ENCODE measurements at places on chromosomes 2 and 18. TPM values are rescaled to one million over a fixed set of nuclear protein-coding genes. Genes with fewer than 3 reads are reported as not detected.
A peak's percentile ranks its signal among the peaks of the same experiment; 100 is the strongest.

DNA sequence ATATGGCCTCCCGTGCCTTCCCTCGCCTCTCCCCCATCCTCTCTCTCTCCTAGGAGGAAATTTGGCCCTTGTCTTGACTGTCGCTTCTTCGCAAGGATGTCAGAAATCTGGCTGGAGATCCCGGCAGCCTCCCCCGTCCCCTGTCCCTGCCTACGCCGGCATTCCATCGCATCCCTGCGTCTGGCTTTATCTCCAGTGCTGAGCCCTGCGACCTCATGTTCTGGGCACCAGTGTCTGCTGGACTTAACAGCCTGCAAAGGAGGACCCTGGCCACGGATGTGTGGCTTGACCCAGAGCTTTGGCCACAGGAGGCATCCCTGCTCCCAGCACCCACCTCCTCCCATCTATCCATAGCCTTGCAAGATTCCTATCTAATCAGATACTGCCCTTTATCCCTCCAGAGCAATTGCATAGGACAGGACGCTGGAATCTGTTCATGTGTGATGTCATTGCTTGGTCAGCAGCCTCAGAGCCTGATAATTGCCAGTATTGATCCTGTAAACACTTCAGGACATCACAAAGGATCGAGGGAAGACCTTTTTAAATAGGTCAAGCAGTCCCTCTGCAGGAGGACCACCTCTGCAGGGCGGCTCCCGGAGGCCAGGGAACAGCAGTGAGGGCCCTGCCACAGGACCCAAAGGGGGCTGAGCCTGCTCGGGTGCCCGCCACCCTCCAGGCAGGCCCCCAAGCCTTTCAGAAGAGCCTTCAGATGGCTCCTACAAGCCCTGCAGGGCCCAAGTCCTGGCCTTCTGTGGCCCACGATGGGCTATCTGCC lies 168.2 kb downstream of the TWIST2 start:
- no peak for DNase-seq

GRCh38 chr2:53058526-53058925 lies 709.1 kb upstream of the CHAC2 start:
- DNase-seq, result no peak

Gene IL36G
- total RNA-seq, result not detected

Gene GALNT14
- not detected for total RNA-seq

Gene CCDC178
- not detected for total RNA-seq

DNA sequence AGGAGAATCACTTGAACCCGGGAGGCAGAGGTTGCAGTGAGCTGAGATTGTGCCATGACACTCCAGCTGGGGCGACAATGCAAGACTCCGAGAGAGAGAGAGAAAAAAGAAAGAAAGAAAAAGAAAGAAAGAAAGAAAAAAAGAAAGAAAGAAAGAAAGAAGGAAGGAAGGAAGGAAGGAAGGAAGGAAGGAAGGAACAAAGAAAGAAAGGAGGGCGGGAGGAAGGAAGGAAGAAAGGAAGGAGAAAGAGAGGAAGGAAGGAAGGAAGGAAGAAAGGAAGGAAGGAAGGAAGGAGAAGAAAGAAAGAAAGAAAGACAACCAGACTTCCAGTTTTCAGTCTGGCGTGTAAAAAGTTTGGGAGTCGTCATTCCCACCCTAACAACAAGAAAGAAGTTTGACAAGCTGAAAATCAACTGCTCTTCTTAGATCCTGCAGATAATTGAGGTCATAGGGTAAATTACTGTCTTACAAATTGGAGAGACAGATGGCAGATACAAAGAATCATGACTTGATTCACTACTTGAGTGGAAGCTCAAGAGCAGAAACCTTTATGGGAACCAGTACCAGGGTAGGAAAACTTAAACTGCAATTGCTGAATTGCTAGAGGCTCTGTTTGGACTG lies 15.1 kb upstream of the CYP27C1 start:
- DNase-seq, result no peak

- DNase-seq, result no peak
Measured at GRCh38 chr2:30981510-30981909, 156.7 kb downstream of the GALNT14 start.

Gene LDLRAD4
- 37.4 TPM for total RNA-seq

GRCh38 chr2:43941359-43941758 lies 54.4 kb downstream of the LRPPRC start:
- DNase-seq, result no peak

DNA sequence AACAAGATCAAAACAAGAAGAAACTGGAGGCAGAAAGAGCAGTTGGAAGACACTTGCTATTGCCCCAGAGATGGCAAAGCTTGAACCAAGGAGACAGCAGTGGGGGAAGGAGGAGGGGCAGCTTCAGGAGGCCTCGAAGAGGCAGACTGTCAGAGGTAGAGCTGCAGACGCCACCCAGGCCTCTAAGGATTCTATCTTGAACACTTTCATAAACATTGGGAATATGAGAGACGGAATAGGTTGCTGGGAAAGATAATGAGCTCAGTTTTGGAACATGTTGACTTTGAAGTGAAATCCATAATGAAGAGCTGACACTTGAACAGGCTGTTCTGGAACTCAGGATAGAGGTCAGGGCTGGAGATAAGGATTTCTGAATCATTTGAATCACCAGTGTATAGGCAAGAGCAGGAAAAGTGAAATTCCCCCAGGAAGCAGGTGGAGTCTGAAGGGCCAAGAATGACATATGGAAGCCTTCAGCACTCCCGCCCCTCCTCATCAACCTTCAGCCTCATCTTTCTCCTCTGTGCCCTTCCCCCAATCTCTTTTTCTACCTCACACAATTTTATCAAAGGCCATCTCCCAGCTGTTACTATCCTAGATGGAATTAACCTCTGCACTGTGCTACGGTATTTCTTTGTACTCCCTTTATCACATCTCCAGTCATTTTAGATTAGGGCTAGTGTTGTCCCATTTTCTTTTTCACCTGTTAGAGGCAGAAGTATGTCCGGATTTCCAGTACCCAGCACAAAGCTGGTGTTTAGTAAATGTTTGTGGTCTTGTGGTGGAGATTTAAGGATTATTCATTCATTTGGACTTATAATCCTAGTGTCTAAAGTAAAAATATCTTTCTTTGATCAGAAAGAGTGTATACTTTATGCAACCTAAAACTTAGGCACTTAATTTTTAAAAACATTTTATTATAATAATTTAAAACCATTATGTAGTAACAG lies 47.5 kb upstream of the RTN4 start:
- DNase-seq, result no peak

- no peak for DNase-seq
Measured at GRCh38 chr18:65859075-65859474, 108.3 kb downstream of the CDH7 start.

Gene RTP5
- not detected for total RNA-seq

Gene POTEE
- total RNA-seq, result 0.27 TPM

DNA sequence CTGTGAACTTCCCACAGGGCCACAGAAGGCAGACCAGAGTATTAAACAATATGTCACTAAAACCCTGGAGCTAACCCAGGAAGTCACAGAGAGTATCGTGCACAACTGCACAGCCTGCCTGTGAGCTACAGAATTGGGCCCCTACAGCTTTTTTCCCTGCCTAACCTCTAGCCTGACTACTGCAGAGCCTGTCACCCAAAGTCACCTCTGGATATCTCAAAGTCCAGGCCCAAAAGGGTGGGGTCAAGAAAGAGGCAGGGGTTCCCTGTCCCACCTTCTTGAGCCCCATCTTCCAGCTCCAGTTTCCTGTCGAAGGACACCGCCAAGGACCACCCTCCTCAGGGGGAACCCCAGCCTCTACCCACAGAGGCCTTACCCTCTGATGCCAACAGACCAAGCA lies 13.5 kb downstream of the GAD1 start:
- DNase-seq, result no peak

- DNase-seq, result peak; percentile 11
Measured at GRCh38 chr2:24543252-24543651, 52.2 kb downstream of the NCOA1 start.

Gene ITGA4
- 6.8 TPM for total RNA-seq

GRCh38 chr2:210007895-210008294 lies 5.5 kb downstream of the RPE start:
- DNase-seq, result peak; percentile 20

GRCh38 chr18:32469691-32470459 lies 807 bp downstream of the GAREM1 start:
- peak; percentile 39 for DNase-seq

Gene SLC9A4
- 0.17 TPM for total RNA-seq

DNA sequence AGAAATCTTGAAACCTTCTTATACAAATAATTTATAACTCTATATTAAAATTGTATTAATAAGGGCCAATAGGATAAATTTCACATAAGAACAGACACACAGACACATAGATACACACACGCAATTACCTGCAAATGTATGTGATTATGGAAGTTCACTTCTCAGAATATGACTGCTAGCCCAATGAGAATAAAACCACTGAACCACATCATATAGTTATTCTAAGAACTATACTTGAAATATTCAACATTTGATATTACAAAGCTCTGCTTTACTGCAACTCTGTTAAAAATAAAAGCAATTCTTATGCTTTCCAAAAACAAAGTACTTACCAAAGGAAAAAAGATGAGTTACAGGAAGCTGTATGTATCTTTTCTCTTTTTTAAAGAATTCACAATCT lies 51.1 kb downstream of the PGAP1 start:
- DNase-seq, result no peak

- DNase-seq, result no peak
Measured at GRCh38 chr2:113275556-113276215, 3.0 kb downstream of the PAX8 start.

DNA sequence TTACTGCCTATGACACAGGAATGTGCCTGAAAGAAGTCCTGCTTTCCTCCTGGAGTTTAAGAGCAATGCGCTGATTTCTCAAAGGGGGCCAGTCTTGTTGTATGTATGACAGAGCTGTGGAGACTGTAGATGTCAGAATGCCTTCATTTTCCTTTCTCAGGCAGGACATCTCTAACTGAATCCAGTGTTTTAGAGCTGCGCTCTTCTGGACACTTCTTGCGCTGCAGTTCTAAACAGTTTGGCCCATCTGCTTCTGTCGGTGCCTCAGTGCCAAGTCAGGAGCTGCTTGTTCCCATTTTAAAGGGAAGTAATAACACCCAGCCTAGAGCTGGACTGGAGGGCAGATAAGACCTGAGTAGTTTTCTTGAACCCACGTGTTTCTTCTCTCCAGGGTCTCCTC lies 91.4 kb downstream of the ESCO1 start:
- no peak for DNase-seq

DNA sequence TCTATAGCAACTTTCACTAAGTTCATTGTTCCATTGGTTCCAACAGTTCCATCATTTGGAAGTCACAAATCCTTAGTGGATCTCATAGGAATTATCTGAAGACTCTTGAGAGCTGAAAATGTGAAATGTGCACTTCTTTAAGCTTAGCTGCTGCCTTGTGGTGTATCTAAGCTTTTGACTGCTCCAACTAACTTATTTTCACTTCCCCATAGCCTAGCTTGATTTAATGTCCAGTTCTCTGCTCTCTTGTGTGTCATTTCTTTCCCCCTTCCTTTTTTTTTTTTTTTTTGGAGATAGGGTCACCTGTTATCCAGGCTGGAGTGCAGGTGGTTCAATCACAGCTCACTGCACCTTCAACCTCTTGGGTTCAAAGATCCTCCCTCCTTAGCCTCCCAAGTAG lies 34.9 kb upstream of the CD302 start:
- DNase-seq, result no peak

DNA sequence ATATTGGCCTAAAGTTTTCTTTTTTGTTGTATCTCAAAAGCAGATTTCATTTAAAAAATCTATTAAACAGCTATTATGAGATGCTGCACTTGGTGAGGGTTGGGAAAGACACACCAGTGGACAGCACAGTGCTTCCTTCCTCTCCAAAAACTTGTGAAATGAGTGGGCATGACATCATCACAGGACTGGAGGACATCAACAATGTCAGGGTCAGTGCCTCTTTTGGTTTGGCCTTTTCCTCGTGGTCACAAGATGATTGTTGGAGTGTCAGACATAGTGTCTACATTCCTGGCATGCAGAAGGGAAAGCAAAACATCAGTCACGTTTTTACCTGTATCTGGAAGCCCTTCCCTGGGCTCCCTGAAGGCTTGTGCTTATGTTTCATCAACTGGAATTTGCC lies 49.6 kb downstream of the IL1R2 start:
- peak; percentile 34 for DNase-seq

GRCh38 chr2:191249156-191249813 lies 4.1 kb downstream of the MYO1B start:
- DNase-seq, result no peak

- no peak for DNase-seq
Measured at GRCh38 chr2:126531029-126531428, 124.9 kb upstream of the GYPC start.

Gene LRRTM4
- total RNA-seq, result not detected

DNA sequence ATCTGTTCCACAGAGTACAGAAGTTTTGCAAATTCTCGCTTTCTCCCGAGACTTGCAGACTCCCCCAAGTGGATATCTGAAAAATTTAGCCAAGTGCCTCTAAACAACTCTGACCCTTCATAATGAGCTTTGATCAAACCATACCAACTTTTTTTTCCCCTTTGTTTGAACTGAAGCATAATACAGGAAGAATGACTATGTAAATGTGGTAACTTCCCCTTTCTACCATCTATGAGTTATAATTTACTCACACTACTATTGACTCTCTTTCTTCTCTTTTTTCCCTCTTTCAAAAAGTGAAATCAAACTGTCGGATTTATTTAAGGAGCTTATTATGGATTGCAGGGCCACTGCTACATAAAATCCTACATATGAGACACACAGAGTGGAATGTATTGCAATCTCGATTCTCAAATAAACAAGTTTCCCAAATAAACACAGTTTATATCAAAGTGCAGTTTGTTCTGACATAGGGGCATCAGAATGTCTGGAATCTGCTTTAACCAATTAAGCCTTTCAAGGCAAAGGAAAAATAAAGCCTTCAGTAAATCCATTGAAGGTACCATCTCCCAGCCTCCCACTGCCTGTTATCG lies 1.4 kb upstream of the ZNF804A start:
- no peak for DNase-seq

DNA sequence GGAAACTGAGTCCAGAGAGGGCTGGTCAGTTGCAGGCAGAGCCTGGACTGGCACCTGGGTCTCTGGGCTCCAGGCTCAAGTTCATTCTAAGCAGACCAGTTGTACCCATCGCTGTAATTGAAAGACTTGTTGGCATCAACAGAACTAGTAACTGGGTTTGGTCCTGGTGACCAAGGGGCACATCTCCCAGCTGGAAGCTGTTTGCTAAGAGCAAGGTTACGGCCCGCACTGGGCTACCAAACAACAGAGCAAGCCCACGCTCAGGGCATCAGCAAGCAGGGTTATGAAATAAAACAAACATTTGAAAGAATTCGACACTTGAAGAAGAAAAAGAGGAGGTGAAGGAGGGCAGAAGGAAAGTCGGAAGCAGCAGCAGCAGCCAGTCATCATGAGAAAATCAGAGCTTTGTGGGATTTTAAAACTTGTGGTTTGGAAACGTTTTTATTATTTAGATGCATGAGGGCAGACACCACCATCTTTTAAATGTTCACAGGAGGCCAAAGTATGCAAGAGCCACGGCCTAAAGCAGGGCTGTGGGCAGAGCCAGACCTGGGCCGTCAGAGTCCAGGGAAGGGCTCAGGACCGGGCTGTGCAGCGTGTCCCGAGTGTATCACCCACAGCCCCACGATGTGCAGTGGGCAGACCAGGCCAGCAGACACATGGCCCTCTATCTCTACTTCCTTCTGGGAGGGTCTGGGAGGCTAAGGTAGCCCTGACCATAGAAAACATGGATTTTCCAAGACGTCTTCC lies 220.3 kb downstream of the BCL2 start:
- no peak for DNase-seq

GRCh38 chr2:240238786-240239185 lies 98.3 kb upstream of the OTOS start:
- DNase-seq, result no peak

Data from mucosa of descending colon (tissue), 3 donors.